ENCODE measurements at places on chromosomes 2 and 18.

GRCh38 chr18:62773691-62774090 lies 58.4 kb downstream of the PHLPP1 start:
- no peak for DNase-seq

GRCh38 chr2:223470602-223471001 lies 131.6 kb downstream of the SCG2 start:
- no peak for DNase-seq

- DNase-seq = no peak
Measured at GRCh38 chr2:58553937-58554336, 312.8 kb upstream of the FANCL start.

GRCh38 chr2:237283131-237283928 lies 130.6 kb downstream of the COL6A3 start:
- no peak for DNase-seq

GRCh38 chr2:134258684-134259388 lies 5.0 kb downstream of the MGAT5 start:
- DNase-seq = no peak

- no peak for DNase-seq
Measured at GRCh38 chr2:167134381-167135072, 246.2 kb downstream of the XIRP2 start.

DNA sequence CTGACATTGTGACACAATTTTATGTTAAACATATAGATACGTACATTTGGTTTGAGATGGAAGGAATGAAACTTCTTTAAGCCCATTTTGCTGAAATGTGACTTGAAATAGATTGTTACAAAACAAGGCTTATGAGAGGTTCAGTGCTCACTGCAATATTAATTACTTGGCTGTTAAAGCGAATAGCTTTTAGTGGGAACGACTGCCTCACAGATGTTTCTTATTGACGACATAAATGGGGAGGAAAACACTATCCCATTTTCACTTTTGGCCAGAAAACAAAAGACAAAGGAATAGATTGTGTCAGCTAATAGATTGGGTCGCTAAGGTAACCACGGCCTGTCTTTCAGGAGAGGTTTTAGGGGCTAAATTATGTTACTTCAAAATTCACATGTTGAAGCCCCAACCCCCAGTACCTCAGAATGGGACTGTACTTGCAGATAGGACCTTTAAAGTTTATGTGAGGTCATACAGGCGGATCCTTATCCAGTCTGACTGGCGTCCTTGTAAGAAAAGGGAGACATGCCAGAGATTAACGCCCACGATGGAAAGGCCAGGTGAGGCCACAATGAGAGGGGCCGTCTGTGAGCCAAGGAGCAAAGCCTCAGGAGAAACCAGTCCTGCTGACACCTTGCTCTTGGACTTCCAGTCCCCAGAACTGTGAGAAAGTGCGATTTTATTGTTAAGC lies 10.8 kb downstream of the INPP1 start:
- DNase-seq = no peak
